ENCODE measurements at places on chromosomes 16 and 17.

GRCh38 chr17:13735861-13736260 is 134.1 kb upstream of the HS3ST3A1 start:
- DNase-seq = no peak

DNA sequence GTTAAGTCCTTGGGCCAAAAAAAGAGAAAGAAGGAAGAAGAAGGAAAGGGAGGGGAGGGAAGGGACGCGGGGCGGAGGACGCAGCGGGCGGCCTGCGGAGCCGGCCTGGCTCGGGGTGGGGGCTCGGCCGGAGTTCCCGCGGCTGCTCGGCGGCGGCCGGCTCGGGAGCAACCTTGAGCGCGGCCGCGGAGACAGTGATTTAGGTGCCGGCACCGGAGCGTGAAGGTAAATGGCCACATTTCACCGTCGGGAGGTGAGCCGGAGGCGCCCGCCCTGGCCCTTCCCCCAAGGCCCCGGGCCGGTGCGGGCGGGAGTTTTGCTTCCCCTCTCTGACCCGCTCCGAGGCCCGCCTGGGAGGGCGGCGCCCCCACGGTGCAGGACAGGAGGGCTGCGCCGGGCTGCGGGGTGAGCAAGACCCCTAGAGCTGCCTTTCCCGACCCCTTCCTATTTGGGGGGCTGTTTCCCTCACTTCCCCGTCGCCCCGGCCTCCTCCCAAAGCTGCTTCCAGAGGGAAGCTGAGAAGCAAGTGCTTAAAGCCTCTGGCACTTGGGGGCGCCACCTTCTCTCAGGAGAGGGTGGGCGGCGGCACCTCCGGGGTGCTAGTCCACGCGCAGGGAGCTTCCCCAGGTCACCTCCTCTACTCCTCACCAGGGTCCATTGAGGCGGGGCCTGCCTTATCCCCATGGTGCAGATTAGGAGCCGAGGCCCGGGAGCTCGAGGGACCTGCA is 56.5 kb downstream of the MRM1 start:
- no peak for DNase-seq

DNA sequence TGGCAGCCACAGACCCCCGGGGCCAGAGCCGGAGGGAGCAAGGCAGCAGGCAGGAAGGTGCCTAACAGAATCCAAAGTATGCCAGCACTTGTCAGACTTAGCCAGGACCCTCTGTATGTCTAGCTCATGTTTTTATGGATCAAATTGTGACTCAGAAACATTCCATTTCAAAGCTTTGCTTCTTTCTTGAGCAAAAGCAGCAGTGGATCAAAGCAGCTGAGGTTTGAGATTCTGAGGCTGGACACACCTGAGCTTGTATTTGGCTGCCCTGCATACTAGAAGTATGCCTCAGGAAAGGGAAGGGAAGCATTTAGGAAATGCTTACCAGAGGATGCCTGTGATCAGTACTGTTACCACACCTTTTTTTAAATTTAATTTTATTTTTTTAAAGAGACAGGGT is 5.7 kb upstream of the MYO1C start:
- DNase-seq = no peak

GRCh38 chr16:62977876-62978275 is 941.6 kb upstream of the CDH8 start:
- DNase-seq = no peak

DNA sequence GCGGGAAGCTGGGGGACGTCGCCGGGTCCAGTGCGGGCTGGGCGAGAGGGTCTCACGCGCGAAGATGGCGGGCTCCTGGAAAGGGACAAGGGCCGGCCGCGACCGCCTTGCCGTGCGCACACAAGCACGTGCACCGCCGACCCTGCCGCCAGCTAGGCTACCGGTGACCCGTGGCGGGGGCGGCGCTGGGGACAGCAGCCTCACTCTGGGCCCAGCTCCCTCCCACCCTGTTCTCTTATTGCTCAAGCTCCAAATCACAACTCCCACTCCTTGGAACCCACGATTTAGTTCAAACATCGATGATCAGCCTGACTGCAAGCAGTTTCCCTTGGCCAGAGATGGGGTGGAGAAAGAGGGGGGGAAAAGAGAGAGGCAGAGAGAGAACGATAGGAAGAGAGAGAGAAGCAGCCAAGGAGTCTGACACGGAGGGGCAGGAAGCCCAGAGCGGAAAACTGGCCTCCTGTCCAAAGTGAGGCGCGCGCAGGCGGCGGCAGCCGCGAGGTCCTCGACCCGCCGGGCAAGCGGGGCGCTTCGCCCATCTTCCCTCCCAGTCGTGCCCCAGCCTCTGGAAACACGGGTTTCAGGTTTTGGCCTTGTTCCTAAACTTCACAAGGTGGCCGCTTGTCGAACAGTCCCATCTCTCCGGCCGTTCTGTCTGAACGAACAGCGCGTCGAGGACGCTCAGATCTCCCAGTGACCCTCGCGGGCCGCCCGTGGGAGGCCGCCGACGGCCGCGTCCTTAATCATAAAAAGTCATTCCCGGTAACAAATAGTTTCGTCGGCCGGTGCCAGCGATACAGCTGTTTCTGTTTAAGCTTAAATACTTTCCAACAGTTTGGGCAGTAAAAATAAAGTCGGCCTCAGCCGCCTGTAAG is 1.7 kb upstream of the CBX8 start:
- DNase-seq = peak; percentile 39

GRCh38 chr17:68231541-68231940 is 16.3 kb upstream of the AMZ2 start:
- DNase-seq = no peak

DNA sequence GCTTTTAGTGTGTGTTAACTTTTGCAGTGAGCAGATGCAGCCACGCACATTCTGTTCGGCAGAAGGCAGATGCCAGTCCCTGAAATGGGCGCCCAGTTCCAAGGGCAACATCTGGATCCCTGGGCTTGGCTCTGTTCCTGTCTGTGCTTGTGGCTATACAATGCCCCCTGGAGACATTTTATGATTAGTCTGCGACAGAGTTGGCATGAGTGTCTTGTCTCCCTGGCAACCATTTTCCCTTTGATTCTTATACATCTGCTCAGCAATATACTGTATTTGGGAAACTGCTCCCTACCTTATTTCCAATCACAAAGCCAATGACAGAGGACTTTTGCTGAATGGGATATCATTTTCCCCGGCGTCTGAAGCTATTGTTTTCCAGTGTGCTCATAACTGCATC is 1629.5 kb upstream of the GOT2 start:
- DNase-seq = no peak

DNA sequence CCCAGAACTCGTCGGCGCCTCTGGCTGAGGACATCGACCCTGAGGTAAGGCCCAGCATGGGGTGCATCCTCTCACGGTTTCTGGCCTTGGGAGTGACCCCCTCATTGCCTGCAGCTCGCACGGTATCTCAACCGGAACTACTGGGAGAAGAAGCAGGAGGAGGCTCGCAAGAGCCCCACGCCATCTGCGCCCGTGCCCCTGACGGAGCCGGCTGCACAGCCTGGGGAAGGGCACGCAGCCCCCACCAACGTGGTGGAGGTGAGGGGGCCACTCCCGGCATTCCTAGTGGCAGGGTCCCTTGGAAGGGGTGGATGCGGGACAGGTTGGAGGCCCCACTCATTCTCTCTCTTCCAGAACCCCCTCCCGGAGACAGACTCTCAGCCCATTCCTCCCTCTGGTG is 8.4 kb upstream of the MRPL12 start:
- no peak for DNase-seq

DNA sequence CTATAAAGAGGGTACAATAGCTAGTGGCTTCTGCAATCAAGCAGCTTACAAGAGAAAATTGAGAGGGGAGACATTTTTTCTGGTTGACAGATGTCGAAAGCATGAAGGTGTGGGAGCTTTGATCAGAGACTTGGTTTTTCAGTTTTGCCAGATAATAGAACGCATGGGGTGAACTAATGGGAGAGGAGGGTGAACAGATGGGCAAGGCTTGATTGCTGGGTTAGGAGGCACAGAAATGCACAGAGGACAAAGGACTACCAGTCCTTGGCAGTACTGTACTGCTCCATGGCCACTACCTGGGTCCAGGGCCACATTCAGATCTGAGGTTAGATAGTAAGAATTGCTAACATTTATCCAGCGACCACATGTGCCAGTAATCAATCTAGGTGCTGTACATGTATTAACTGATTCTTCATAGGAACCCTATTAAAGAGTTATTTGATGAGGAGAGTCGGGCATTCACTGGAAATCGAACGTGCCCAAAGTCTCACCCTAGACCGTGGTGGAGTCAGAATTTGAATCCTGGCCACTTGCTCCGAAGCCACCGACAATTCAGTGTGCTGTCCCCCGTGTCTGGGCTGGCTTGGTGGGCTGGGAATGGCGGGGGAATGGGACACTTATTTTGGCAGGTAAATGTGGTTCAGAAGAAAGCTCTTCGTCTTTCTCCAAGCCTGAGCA is 873 bp upstream of the KSR1 start:
- DNase-seq = no peak

GRCh38 chr16:51172368-51172767 is 21.3 kb upstream of the SALL1 start:
- no peak for DNase-seq

- DNase-seq = peak; percentile 32
Measured at GRCh38 chr17:15883617-15884111, 61.3 kb upstream of the ADORA2B start.

GRCh38 chr17:5605452-5605851 is 21.1 kb upstream of the NLRP1 start:
- no peak for DNase-seq

GRCh38 chr16:48559462-48560211 is 50.3 kb downstream of the N4BP1 start:
- no peak for DNase-seq

DNA sequence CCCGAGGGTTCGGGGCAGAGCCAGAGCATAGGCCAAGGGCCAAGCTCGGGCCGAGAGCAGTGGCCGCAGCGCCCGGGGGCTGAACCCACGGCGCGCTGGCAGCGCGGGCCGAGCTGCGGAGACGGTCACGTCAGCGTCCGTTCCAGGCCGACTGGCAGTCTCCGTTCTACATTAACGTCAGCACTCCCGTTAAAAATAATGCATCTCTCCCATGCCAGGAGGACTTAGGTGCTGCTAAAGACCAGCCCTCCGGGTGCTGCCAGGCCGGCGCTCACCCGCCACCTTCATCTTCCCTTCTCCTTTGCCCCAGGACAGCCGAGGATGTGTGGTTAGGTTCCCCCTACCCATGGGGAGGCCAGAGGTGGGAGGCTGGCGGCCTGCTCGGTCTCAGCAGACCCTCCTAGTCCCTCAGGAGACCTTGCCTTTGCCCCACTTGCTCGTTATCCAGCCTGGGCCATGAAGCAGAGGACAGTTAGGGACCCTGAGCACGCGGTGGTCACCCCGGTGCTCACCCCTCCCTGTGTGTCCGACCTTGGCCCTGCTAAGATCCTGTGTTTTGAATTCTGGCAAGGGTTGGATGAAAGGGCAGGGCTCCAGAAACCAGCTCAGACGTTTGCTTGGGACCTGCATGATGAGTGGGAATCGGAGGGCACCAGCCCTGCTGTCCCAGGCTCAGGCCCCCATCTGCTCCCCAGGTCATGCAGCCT is 572 bp downstream of the MPG start:
- peak; percentile 69 for DNase-seq

- no peak for DNase-seq
Measured at GRCh38 chr17:57962279-57963148, 7.3 kb upstream of the CUEDC1 start.

DNA sequence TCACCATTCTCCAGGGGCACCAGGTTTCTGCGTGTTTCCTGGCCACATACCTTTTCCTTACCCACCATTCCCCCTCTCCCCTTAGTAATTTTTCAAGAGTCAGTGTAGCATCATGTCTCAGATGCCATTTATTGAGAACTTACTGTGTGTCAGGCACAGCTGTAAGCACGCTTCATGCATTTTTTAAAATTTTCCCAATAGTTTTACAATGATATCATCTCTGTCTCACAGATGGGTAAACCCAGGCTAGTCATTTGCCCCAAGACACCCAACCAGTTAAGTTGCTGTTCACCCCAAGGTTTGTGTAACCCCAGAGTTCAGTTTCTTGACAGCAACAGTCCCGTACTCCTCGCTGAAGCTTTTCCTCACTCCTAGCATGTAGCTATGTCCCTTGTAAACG is 56.4 kb upstream of the IRX3 start:
- DNase-seq = peak; percentile 49

GRCh38 chr17:27985306-27985705 is 57.2 kb upstream of the NLK start:
- DNase-seq = no peak

- no peak for DNase-seq
Measured at GRCh38 chr17:3544365-3544764, 13.2 kb downstream of the TRPV3 start.

DNA sequence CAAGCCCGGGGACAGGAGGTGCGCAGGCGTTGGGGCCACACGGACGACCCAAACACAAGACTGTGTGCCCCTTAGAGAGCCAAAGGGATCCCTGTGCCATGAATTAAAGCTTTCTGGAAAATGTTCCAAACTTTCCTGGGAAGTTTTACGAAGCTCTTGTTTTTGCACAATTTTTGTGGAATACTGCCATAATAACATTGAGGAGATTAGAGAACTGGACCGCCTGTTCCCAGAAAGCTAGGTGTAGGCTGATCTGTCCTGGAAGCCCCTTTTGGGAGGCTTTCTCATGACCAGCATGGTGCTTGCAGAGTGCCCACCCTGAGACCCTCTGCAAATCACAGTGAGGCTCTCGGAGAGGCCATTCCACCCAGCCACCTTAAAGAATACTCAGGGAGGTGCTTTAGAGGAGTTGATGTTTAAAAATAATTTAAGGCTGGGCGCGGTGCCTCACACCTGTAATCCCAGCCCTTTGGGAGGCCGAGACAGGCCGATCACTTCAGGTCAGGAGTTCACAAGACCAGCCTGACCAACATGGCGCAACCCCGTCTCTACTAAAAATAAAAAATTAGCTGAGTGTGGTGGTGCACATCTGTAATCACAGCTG is 1.1 kb downstream of the KDM8 start:
- DNase-seq = no peak

- no peak for DNase-seq
Measured at GRCh38 chr16:71214746-71215381, 15.7 kb downstream of the HYDIN start.

GRCh38 chr17:78124081-78124835 is 4.3 kb downstream of the TMC6 start:
- DNase-seq = no peak

GRCh38 chr16:15403392-15403995 is 7.9 kb downstream of the MPV17L start:
- DNase-seq = no peak

- no peak for DNase-seq
Measured at GRCh38 chr17:34318474-34318873, 761 bp upstream of the CCL8 start.

All from AG20443 (cell line).